ENCODE measurements at places on chromosomes 3 and 15.

- DNase-seq: peak; percentile 13
Measured at GRCh38 chr3:88059380-88060170, 520 bp downstream of the ZNF654 start.

DNA sequence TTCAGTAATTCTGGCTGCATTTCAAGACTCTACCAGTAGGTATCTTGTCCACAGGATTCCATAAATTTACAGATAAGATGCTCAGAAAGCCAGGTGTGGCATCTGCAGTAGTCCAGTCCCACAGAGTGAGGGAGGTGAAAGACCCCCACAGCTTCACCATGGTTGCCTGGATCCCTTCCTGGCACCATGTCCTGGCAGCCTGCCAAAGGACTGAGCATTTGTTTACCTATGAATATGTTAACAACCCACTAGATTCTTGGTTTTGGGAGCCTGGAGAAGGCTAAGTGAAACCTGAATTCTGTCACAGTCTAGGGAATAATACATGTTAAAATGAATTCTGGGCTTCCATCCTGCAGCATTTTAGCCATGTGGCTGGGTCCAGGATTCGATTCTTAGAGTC lies 14.9 kb downstream of the CHST2 start:
- DNase-seq: no peak

GRCh38 chr15:82963471-82964341 lies 11.2 kb upstream of the HOMER2 start:
- no peak for DNase-seq

DNA sequence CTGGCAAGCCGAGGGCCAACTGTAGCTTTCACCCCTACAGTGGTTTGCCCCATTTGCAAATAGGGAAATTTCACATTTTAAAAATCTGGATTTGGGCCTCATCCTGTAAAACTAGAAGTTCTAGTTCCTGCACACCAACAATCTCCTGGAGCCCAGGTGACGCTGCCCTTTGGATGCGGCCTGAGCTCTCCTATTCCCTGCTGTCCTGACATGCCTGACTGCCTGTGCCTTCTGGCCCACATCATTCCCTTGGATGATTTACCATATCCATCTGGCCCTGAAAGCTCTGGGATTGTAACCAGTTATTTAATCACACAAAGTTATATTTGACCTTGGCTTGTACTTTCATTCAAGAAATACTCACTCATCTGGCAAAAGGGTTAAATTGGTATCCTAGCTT lies 272.3 kb downstream of the ARRDC4 start:
- DNase-seq: no peak

- DNase-seq: no peak
Measured at GRCh38 chr3:85387913-85388505, 429.2 kb downstream of the CADM2 start.

DNA sequence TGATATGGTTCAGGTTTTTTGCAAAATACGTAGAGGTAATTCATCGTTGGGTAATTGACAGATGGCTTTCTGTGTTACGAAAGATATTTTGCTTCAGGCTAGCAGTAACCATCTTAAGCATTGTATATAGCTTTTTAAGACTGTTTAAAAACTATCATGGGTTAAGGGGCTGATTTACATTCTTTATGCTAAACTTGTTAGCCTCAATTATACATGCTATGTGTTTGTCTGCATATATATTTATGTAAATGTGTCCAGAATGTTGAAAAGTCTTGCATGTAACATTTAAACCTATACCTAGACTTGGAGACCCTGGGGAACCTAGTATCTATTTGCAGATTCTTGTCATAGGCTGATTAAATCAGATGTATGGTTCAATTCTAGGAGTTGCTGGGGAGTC lies 11.1 kb upstream of the P2RY14 start:
- no peak for DNase-seq

Measured in NAMALWA (cell line).